GM12878 (cell line): ENCODE measurements at places on chromosomes 4 and X. TPM values are rescaled to one million over a fixed set of nuclear protein-coding genes. Genes with fewer than 3 reads are reported as not detected.

GRCh38 chr4:1572964-1573720 is 111.0 kb downstream of the FAM53A start:
- no peak for DNase-seq

Gene KDM5C
- polyA plus RNA-seq = 49.0 and 52.8 TPM in 2 replicates

- DNase-seq = no peak
Measured at GRCh38 chrX:38249965-38250364, 29.3 kb upstream of the SRPX start.

Gene UCP1
- polyA plus RNA-seq = not detected in 2 replicates

DNA sequence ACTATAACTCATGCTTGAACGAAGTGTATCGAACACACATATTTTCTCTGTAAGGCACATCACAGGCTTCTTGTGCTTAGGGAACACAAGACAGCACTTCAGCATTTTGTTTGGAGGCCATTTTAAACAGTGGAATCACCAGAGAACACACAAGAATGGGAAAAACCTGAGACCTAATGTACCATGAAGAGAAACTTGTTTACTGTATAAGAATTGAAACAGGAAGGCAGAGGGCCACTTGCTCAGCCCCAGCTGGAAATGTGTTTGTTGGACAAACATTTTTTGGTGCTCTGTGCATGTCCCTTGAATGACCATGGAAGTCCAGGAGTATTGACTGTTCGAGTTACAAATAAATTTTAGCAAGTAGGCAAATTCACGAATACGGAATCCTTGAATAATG is 47.5 kb downstream of the RAPGEF2 start:
- DNase-seq = no peak

- DNase-seq = no peak
Measured at GRCh38 chrX:26442340-26442739, 226.4 kb downstream of the MAGEB5 start.

GRCh38 chrX:133391111-133391510 is 24.2 kb downstream of the GPC4 start:
- DNase-seq = no peak
